Pancreas (tissue), 10 donors: ENCODE measurements at places on chromosomes 3 and 15. TPM values are rescaled to one million over a fixed set of nuclear protein-coding genes. Genes with fewer than 3 reads are reported as not detected.
A peak's percentile ranks its signal among the peaks of the same experiment; 100 is the strongest.

GRCh38 chr3:114452937-114453336 is 159.1 kb downstream of the TIGIT start:
- peak overlapping the region; percentile 79 for H3K27ac ChIP-seq
- no peak for DNase-seq
- no peaks in the 10 kb centered on the region for H3K36me3 ChIP-seq
- H3K4me3 ChIP-seq: no peak overlapping the region
- H3K4me1 ChIP-seq: peaks cover 12% of the 10 kb centered on the region

GRCh38 chr3:185149591-185149990 is 3.3 kb downstream of the C3orf70 start:
- no peaks in the 10 kb centered on the region for H3K36me3 ChIP-seq
- no peaks in the 10 kb centered on the region for H3K27me3 ChIP-seq
- DNase-seq: no peak
- H3K27ac ChIP-seq: no peak overlapping the region
- no peak overlapping the region for H3K4me3 ChIP-seq
- H3K4me1 ChIP-seq: no peaks in the 10 kb centered on the region

DNA sequence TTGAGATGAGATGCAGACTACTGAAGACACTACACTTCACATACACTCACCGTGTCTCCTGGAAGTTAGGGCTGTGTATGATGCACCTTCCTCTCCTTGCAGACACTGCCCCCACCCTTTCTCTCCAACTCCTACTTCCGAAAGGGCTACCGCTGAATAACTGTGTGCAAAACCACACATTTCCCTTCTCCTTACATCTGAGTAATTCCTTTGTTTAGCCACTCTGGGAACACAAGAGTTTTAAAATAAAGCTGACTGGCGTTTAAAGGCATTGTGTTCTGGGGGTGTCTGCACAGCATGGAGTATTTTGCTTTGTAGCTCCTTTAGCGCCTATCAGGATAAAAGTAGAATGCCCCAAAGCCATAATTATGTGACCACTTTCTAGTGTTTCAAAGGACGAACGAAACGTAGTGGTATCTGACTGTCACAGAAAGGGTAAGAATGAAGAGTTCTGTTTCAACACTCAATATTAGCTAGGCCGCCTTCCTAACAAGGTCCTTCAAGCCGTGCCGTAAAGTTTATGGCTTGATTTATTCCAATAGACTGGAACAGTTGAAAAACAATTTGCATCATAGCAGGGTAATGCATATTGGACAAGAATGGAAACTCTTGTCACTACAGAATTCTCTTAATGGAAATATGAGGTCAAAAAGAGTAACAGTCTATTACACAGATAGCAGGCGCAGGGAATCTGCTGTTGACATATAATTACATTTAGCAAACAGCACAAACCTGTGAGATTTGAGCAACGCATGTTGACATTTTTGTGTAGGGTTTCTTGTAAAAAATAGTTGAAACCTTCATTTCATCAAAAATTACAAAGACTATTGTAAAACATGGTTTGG is 619.9 kb downstream of the FOXP1 start:
- no peaks in the 10 kb centered on the region for H3K27me3 ChIP-seq
- no peak overlapping the region for H3K27ac ChIP-seq
- peaks cover 14% of the 10 kb centered on the region for H3K36me3 ChIP-seq
- H3K4me1 ChIP-seq: no peaks in the 10 kb centered on the region
- no peak overlapping the region for H3K4me3 ChIP-seq
- DNase-seq: no peak

The ACAN gene
- not detected for total RNA-seq

The MASP1 gene
- total RNA-seq: 0.16 TPM
